ENCODE measurements at places on chromosomes 6 and 20. TPM values are rescaled to one million over a fixed set of nuclear protein-coding genes. Genes with fewer than 3 reads are reported as not detected.

DNA sequence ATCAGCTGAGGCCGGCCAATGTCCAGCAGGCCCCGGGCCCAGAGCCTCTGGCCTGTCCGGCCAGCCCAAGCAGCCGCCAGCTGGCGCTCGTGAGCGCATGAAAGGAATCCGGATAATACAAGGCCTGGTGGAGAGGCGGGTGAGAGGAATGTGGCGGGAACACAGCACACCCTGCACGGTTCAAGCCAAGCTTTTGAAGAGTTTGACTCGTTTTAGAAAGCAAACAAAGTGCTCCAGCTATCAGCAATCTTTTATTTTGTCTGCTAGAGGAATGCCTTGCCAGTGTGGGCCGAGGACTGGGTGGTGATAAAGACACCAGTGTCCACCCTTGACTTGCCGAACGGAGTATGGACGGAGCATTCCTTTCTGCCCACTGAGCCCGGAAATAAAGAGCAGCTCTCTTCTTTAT lies 9.3 kb upstream of the NEDD9 start:
- DNase-seq = peak; percentile 87
- peaks cover 2% of the 10 kb centered on the region for H3K4me1 ChIP-seq
- no peaks in the 10 kb centered on the region for H3K36me3 ChIP-seq
- H3K4me3 ChIP-seq = no peak overlapping the region

COL21A1 gene
- 39.3 TPM for total RNA-seq

PDE10A gene
- 8.7 TPM for total RNA-seq

COL11A2 gene
- 1.6 TPM for total RNA-seq

RPS6KA2 gene
- total RNA-seq = 52.7 TPM

MYLK2 gene
- not detected for total RNA-seq

- no peaks in the 10 kb centered on the region for H3K4me1 ChIP-seq
- no peak overlapping the region for H3K4me3 ChIP-seq
- H3K27me3 ChIP-seq = no peaks in the 10 kb centered on the region
- no peak for DNase-seq
Measured at GRCh38 chr6:64155063-64155462, 519.5 kb downstream of the PHF3 start.

GRCh38 chr6:148460876-148461646 lies 118.4 kb downstream of the SASH1 start:
- DNase-seq = no peak
- no peaks in the 10 kb centered on the region for H3K36me3 ChIP-seq
- no peak overlapping the region for H3K4me3 ChIP-seq
- no peaks in the 10 kb centered on the region for H3K27me3 ChIP-seq
- H3K27ac ChIP-seq = no peak overlapping the region

HLA-DQA2 gene
- 2.2 TPM for total RNA-seq

DNA sequence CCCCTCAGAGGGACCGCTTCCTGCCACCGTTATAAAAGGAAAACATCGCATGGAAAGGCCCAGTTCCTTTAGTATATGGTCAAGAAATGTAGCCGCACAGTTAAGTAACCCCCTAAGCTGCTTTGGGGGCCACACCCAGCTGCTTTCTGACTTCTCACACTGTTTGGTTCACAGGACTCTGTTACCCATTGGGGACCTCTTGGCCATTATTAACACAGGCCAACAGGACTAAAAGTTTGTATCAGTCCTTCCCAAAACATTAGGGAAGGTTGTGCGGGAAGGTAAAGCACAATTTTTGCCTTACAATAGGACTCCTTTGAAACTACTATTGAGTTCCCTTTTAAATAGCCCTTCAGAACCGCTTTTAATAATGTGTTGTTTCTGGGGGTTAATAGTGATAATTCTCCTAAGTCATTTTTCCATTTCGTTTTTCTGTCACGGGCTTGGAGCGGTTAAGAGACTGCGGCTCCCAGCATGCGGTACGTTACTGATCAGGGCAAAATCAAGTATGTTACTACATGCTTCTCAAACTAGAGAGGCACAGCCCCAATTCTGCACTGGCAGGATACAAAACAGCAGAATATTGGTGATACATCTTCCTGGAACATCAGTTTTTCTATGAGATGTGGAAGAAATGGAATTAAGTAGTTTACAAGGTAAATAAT lies 668 bp upstream of the RPP40 start:
- no peaks in the 10 kb centered on the region for H3K4me1 ChIP-seq
- peak overlapping the region; percentile 8 for H3K4me3 ChIP-seq
- H3K36me3 ChIP-seq = no peaks in the 10 kb centered on the region
- DNase-seq = no peak
- no peaks in the 10 kb centered on the region for H3K27me3 ChIP-seq

MOCS3 gene
- total RNA-seq = 3.2 TPM

DNA sequence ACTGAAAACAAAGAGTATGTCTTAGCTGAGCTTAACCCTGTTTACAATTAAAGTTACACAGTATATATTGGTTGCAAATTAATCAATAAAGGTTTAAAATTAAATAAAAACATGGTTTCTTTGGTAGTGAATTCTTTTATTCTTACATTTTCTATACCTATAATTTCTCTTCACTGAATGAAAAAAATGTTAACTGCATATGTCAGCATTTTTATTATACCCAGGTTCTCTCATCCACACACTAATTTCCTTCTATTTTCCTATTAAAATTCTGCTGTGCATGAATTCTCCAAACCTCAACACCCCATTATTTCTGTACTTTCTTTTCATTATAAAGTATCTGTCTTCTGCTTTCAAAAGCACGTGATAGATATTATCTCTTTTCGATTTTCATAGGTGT lies 91.9 kb downstream of the TBC1D32 start:
- no peaks in the 10 kb centered on the region for H3K36me3 ChIP-seq
- H3K4me3 ChIP-seq = no peak overlapping the region
- H3K27me3 ChIP-seq = no peaks in the 10 kb centered on the region
- no peak overlapping the region for H3K27ac ChIP-seq
- no peak for DNase-seq

GRCh38 chr6:43793875-43794242 lies 23.8 kb downstream of the VEGFA start:
- no peaks in the 10 kb centered on the region for H3K27me3 ChIP-seq
- DNase-seq = no peak
- H3K4me3 ChIP-seq = no peak overlapping the region
- H3K36me3 ChIP-seq = no peaks in the 10 kb centered on the region
- no peak overlapping the region for H3K27ac ChIP-seq
- no peaks in the 10 kb centered on the region for H3K4me1 ChIP-seq

All from aorta (tissue), 5 donors.